Transverse colon (tissue), 4 donors: ENCODE measurements at places on chromosomes 12 and 14. TPM values are rescaled to one million over a fixed set of nuclear protein-coding genes. Genes with fewer than 3 reads are reported as not detected.

GRCh38 chr12:98352835-98353234, 162.6 kb upstream of the TMPO start:
- H3K27ac ChIP-seq, result no peak overlapping the region
- H3K4me1 ChIP-seq, result no peaks in the 10 kb centered on the region

- DNase-seq, result peak; percentile 100
- H3K36me3 ChIP-seq, result no peaks in the 10 kb centered on the region
- H3K27me3 ChIP-seq, result no peaks in the 10 kb centered on the region
- H3K4me3 ChIP-seq, result peak overlapping the region; percentile 46
- H3K4me1 ChIP-seq, result peaks cover 42% of the 10 kb centered on the region
Observed at GRCh38 chr14:75258803-75259509, 19.7 kb upstream of the FOS start.

DNA sequence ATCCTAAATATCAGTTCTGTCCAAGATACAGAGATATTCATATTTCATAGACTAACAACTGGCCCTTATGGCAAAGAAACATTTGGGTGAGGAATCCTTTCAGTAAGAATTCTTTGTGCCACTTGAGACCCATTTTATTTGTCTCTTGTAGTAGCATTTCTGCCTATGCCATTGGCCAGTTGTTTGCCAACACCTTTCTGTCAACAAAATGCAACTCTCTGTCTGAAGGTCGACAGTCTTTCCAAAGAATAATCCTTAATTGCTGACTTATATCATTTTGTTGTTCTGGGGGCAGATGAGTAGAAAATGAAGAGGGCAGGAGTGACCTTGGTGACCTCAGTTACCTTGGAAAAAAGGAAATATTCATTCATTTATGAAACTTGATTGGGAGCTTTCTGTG, 10.9 kb downstream of the IFT43 start:
- H3K4me1 ChIP-seq, result no peaks in the 10 kb centered on the region
- peaks cover 5% of the 10 kb centered on the region for H3K36me3 ChIP-seq
- no peak overlapping the region for H3K4me3 ChIP-seq
- H3K27me3 ChIP-seq, result no peaks in the 10 kb centered on the region
- no peak for DNase-seq
- H3K27ac ChIP-seq, result peak overlapping the region; percentile 70

DNA sequence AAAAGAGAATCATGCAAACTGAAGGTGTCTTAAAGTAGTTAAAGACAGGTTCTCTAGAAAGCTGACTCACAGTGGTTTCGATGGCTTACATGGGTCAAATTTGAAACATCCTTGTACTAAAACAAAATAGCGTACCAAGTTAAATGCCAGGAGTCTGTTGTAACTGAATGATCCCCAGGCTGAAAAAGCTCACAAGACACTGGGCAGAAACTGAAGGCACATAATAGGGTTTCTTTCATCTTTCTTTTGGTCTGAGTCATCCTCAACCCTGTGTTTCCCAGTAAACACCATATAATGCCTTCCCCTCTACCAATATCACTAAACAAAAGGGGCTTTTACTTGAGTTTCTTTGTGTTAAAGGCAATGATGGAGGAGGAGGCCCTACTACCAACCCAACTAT, 12.8 kb downstream of the ZFYVE1 start:
- peak overlapping the region; percentile 16 for H3K27ac ChIP-seq
- H3K27me3 ChIP-seq, result no peaks in the 10 kb centered on the region
- DNase-seq, result no peak
- H3K4me3 ChIP-seq, result no peak overlapping the region
- H3K36me3 ChIP-seq, result no peaks in the 10 kb centered on the region

- H3K27me3 ChIP-seq, result no peaks in the 10 kb centered on the region
- no peak overlapping the region for H3K4me3 ChIP-seq
- DNase-seq, result no peak
Observed at GRCh38 chr12:67661311-67662021, 12.9 kb downstream of the DYRK2 start.

Gene GNB3
- total RNA-seq, result not detected

Gene AQP2
- not detected for total RNA-seq
